Skeletal muscle cell (primary cell): ENCODE measurements at places on chromosomes 6 and 20.

DNA sequence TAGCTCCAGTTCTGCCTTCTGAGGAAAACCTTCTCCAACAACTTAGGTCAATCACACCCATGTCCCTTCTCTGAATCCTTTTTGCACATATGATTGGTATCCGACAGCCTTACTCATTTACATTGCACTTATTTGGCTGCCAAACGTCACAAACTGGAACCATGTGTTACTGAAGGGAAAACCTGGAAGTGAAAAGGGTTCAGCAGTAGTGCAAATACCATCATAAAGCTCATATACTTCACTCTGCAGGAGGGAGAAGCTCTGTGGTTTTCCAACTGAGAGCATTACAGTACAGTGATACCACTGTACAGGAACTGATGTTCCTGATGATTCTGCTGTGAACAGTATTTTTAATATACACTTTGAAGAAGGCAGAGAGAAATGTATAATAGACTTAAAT lies 87.8 kb downstream of the SLC16A10 start:
- DNase-seq, result no peak

- no peak for DNase-seq
Measured at GRCh38 chr6:39053016-39053624, 4.5 kb downstream of the GLP1R start.

DNA sequence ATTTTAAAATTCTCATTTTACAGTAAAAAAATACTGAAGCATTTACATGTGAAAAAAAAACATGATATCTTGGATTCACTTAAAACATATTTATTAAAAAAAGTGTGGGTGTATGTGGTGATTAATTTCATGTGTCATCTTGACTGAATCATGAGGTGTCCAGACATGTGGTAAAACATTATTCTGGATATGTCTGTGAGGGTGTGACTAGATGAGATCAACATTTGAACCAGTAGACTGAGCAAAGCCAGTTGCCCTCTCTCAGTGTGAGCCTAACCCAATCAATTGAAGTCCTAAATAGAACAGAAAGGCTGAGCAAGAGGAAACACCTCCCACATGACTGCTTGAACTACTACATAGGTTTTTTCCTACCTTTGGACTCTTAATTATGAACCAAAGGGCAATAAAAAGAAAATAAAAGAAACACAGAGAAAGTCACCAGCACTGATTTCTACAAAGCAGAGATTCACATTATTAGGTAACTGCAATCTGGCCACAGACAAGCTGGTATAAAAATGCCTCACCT lies 90.5 kb upstream of the VGLL2 start:
- no peak for DNase-seq

DNA sequence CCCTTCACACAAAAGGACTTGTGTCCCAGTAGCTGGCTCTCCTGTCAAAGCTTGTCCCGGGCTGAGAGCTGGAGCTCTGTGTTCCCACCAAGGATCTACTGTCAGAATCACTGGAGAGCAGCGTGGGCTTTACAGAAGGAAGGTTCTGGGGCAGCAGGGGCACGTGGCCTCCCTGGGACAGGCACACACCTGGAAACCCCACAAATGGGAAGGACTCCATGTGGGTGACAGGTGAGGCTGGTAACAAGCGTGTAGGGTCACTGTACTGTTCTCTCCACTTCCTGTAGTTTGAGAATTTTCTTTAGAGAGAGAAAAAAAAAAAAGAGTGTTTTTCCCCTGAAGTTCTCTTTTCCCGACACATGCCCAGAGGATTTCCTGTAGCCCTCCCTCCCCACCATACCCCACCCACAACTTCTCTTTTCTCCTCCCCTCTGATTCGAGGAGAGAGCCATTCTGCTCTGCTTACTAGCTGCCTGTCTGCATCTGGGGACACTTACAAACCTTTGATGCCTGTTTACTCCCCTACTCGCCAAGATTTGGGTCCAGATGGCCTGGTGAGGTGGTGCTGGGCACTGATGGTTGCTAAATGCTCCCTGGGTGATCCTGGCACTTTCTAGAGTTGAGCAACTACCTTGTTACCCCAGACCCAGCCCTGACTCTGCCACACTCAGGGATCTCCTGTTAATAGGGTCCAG lies 84.1 kb upstream of the SIRPA start:
- no peak for DNase-seq

DNA sequence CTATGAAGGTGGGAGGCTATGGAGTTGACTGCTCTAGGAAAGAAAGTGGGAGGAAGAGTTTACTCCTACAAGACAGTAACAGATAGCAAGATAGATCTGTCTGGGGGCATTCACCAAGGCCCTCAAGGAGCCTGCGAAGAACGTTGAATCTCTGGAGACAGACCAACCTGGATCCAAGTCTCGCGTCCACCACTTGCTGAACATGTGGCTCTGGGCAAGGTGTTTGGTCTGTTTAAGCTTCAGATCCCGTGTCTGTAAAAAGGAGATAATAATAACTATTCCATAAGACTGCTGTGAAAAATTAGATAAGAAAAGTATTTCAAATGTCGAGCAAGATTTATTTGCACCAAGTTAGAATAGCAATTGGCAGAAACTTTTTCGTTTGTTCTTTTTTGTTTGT lies 8.1 kb upstream of the EEF1A1 start:
- DNase-seq, result no peak
